G401 (cell line): ENCODE measurements at places on chromosomes 7 and 10.

- no peak for DNase-seq
Observed at GRCh38 chr7:138670594-138670993, 30.6 kb downstream of the SVOPL start.

DNA sequence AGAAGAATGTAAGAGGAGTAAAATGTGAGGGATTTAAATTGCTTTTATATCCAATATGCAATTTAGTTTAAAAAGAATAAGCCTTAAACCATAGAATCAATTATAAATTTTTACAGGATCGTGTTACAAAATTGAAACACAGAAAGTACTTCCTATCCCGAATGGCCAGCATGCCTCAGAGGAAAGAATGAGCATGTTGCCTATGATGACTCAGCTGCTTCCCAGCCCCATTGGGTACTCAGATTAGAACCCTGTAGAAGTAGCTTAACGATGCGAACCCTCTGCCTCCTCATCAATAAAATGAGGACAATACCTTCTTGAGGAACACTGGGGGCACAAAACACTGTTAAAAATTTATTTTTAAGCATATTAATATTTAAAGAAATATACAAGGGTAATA lies 113.4 kb upstream of the CDK1 start:
- DNase-seq, result no peak

DNA sequence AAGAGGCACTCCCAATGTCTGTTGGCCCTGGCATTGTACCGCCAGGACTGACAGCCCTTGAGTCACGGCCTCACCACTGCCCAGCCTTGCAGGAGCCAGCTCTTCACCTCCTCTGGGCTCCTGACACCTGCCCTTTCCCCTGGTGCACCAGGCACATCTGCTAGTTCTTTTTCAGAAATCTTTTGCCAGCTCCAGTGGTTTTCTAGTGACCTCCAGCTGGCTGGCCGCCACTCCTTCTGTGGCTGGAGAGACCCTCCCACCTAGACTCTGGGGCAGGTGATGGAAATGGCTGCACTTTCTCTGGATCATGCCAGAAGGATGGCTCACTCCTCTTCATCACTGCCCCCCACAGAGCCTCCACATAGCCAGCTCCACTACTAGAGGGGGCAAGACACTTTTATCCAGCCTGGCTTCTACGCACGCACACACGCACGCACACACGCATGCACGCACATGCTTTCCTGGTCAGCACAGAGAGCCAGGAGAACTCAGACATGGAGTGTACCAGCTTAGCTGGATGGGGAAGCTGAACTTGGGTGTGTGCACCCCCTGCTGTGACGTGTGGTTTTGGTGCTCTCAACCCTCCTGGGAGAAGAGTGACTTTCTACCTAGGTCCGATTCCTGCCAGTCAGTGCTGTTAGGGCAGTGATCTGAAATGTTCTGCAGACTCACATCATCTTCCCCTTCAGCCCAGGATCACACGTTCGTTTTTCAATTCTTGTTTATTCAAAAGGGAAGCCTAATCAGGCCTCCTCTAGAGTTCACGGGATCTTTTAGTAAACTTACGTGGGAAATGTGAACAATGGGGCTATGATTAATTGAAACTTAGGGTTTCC lies 222.0 kb downstream of the PRPF18 start:
- no peak for DNase-seq

DNA sequence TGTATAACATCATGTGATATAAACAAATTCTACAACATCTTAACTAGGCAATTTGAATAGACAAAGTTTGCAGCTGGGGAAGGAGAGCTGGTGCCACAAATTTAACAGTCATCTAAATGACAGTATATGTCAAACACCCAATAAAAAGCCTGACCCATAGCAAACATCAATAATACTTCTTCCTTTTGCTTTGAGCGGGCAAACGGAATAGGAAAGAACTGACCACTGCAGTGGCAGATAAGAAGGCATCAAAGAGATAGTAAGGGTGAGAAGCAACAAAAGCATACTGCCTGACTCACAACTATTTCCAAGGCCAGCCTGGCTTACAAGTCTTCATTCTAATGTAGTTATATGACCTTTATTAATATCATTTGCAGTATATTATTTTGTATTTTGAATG lies 99.9 kb downstream of the LRRN3 start:
- DNase-seq, result no peak

GRCh38 chr10:122327237-122328206 lies 47.0 kb upstream of the PLEKHA1 start:
- DNase-seq, result no peak
